Peyer's patch (tissue), 4 donors: ENCODE measurements at places on chromosomes 6 and 20. TPM values are rescaled to one million over a fixed set of nuclear protein-coding genes. Genes with fewer than 3 reads are reported as not detected.

GRCh38 chr20:58791286-58791685 lies 59.4 kb downstream of the GNAS-AS1 start:
- DNase-seq = no peak
- H3K4me1 ChIP-seq = no peaks in the 10 kb centered on the region

- H3K4me3 ChIP-seq = no peak overlapping the region
- no peaks in the 10 kb centered on the region for H3K4me1 ChIP-seq
- no peak for DNase-seq
- no peaks in the 10 kb centered on the region for H3K27me3 ChIP-seq
- H3K36me3 ChIP-seq = no peaks in the 10 kb centered on the region
Observed at GRCh38 chr6:39801456-39802251, 9.5 kb downstream of the DAAM2 start.

GRCh38 chr6:44113414-44113813 lies 13.8 kb downstream of the MRPL14 start:
- H3K27ac ChIP-seq = no peak overlapping the region
- no peaks in the 10 kb centered on the region for H3K4me1 ChIP-seq
- no peak for DNase-seq
- no peaks in the 10 kb centered on the region for H3K27me3 ChIP-seq
- H3K4me3 ChIP-seq = no peak overlapping the region

DNA sequence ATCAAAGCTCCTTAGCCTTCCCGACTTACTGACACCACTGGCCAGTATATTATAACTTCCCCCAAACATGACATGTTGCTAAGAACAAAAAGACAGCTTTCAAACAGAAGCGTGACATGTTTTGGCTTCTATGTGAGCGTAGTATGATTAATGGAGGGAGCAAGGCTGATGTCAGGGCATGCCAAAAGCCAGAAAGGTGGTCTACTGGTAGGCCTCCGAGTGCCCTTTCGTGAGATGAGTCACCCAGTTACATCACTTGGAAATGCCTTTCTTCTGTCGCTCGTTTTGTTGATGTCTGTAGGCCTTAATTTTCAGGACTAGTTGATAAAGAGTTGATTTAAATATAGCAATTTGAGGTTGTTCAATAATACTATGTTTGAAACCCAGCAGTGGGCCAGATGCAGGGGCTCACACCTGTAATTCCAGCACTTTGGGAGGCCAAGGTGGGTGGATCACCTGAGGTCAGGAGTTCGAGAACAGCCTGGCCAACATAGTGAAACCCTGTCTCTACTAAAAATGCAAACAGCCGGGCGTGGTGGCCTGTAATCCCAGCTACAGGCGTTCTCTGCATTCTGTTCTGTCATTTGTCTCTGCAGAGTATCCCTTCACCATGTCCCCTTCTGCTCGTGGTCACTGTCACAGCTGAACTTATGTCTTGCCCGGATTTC lies 53.3 kb downstream of the CNKSR3 start:
- DNase-seq = no peak
- H3K4me1 ChIP-seq = no peaks in the 10 kb centered on the region
- H3K27me3 ChIP-seq = no peaks in the 10 kb centered on the region
- H3K4me3 ChIP-seq = no peak overlapping the region
- no peaks in the 10 kb centered on the region for H3K36me3 ChIP-seq

GPR6 gene
- not detected for total RNA-seq

DNA sequence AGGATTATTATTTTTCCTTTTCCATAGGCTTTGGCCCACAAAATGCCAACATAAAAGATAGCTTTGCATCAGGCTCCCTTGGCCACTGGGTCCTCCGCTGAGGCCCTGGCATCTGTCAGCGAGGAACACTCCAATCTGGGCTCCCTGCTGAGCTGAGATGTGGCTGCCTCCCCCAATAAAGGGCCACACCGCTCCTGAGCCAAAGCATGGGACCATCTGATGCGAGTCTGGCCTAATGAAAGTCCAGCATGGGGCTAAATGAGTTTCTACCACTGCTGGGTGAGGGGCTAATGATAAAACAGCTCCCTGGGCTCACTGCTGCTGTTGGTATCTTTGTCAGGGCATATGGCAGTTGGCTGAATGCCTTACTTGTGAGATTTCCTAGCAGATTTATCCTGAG lies 817.5 kb upstream of the SLC35B3 start:
- H3K4me3 ChIP-seq = no peak overlapping the region
- no peak for DNase-seq
- no peaks in the 10 kb centered on the region for H3K4me1 ChIP-seq
- no peaks in the 10 kb centered on the region for H3K36me3 ChIP-seq
- H3K27me3 ChIP-seq = no peaks in the 10 kb centered on the region
